NCI-H1694 (cell line): ENCODE measurements at places on chromosomes 1 and 21.
A peak's percentile ranks its signal among the peaks of the same experiment; 100 is the strongest.

DNA sequence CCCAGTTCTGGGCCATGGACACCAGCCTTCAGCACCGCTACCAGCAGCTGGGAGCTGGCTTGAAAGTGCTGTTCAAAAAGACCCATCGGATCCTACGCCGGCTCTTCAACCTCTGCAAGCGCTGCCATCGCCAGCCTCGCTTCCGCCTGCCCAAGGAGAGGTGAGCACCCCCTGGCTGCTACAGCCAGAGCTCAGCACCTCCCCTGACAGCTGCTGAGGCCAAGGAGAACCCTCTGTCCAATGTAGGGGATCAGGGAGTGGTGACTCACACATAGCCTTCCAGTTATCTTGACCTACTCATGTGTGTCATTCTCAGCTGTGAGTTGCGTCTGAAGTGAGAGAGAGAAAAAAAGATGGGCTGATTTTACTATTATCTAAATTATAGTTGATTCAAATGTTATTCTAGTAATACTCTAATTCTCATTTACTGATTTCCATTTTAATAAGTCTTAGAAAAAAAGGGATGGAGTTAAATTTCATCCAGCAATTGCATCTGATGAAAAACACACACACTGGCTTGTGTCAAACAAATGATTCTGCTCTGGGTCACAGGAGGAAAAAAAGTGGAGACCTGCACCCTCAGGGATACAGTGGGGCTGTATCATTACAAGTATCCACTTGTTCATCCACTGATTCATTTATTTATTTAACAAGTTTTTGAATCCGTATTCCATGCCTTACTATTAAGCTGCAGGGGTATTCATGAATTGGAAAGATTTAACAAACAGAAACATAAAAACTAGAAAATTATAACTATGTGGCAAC lies 108.0 kb downstream of the BRINP2 start:
- DNase-seq: no peak

- DNase-seq: no peak
Measured at GRCh38 chr1:212315907-212316306, 30.7 kb downstream of the PPP2R5A start.

DNA sequence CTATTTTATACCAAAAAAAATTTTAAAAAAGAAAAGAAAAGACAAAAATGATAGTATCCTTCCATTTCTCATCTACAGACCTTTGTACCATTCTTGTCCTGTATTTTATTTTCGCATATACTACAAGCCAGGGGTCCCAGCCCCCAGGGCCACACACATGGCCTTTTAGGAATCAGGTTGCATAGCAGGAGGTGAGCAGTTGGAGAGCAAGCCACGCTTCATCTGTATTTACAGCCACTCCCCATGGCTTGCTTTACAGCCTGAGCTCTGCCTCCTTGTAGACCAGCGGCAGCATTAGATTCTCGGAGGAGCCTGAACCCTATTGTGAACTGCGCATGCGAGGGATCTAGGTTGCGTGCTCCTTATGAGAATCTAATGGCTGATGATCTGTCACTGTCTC lies 39.8 kb downstream of the RASSF5 start:
- no peak for DNase-seq

DNA sequence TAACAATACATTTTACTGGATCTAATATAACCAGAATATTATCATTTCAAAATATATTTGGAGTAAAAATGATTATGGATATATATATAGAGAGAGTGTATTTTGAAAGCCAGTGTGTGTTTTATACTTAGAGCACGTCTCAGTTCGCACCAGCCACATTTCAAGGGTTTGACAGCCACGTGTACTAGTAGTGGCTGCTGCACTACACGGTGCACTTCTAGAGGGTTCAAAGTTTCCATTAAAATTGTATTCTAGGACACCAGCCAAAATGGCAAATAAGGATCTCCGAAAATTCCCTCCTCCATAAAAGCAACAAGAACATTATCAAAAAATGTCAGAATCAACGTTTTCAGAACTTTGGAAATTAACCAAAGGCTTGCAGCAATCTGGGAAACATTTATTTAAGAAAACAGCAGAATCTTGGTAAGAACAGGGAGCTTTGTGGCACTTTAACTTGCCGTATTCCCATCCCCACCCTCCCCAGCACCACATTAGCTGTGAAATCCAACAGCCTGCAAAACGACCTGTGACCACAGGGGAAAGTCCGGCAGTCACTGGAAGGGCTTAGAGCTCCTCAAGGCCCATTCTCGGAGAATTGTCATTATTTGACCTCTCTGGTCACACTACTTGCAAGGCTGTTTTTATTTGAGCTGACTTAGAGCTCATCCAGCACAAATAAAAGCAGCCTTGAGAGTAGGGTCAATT lies 33.5 kb upstream of the MRPS6 start:
- no peak for DNase-seq

DNA sequence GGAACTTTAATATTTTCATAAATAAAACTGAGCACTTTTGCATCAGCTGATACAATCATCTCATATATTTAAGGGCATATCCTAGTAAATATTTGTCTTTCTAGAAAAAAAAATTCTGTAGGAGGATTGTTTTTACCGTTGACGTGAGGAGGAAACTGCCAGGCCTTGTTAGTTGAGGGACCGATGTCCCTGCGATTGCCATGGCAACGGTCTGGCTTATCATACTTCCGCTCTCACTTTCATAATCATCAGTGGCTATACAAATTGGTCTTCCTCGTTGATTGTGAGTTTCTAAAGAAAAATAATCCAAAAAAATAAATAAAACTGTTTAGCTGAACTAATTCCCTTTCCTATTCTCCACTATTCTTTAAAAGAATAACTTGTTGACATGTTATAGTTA lies 69.3 kb upstream of the ANGPTL3 start:
- no peak for DNase-seq

GRCh38 chr1:240492832-240493440 lies 119.0 kb downstream of the GREM2 start:
- no peak for DNase-seq

GRCh38 chr1:788835-789234 lies 102.4 kb upstream of the OR4F16 start:
- DNase-seq: no peak

GRCh38 chr1:222654849-222655248 lies 37.0 kb downstream of the MIA3 start:
- DNase-seq: no peak

DNA sequence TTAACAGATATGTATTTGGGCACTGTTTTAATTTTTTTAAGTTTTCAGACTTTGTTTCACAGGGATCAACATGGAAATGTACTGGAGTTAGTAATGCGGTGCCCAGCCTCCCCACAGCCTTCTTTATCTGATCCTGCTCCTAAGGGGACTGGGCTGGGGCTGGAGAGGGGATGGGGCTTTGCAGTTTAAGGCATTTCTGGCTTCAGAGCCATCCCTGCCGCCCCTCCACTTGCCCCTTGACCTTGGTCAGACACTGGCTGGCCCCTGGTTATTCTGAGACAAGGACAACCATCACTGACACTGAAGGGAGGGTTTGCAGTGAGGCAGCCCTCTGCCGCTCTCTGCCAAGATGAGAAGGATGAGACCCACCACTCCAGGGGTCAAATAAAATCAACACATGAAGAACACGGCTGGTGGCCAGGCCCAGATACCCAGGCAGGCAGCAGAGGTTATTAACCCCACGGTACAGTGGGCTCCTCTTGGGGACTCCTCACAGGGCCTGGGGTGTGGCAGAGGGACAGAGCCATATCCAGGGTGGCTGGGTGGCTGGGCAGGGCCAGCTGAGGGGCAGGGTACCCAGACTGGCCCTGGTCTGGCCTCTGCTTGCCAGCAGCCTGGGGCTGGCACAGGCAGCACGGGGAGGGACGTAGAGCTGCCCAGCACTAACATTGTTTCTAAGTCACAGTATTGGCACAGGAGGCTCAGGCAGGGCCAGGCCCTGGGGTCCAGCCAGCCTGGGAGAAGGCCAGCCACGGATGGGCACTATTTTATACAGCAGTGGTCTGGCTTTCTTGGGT lies 7.2 kb upstream of the UBE2U start:
- no peak for DNase-seq

DNA sequence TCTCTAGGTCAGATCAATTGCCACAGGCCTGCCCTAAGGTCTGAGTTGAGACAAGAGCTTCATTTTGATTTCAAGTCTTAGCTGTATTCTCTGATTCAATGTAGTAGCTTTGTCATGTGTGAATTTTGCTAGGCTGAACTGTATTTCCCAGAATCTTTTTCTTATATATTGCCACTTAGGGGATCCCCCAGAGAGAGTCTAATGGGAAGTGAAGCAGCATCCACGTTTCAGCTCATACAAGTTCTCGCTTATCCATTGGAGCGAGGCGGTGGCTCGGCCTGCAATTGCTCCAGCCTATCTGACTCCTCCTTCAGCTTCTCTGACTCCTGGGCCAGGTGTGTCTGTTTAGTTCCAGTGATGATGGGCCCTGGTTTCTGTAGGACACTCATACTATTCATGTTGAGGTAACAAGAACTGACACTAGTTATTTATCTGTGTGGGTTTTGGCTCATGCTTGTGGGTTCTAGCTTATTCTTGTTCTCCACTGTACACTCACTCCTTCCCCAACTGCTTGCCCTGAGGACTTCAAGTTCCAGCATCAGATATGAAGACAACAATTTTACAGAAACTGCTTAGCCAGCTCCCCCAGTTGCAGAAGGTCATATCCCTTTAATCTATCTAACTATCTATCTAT lies 48.2 kb downstream of the TBX19 start:
- no peak for DNase-seq

GRCh38 chr1:145992502-145992936 lies 3.9 kb downstream of the TXNIP start:
- no peak for DNase-seq

- no peak for DNase-seq
Measured at GRCh38 chr21:29242201-29242600, 56.5 kb upstream of the BACH1 start.

DNA sequence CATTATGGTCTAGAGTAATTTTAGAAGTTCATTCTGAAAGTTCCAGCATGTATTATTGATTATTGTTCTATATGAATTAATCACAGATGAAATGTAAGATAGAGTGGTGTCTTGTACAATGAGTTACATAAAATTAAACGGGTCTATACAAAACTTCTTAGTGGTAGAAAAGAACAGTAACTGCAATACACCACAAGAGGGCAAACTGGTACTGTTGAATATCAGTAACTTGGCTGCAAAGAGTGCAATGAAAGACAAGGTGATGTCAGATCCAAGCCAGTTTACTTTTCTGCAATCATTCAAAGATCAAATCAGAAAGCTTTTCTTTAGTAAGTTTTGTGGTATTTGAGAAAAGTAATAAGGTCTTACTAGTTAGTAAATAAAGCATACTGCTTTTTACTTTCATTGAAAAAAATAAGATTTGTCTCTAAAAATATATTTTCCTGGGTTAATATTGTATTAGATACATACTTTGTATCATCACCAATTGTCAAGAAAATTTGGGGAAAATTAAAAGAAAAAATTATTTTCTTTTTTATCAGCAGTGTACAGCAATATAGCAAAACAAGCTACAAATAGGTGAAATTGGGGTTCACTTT lies 66.4 kb upstream of the BTG3 start:
- DNase-seq: peak; percentile 75

GRCh38 chr1:160362168-160362957 lies 4.5 kb upstream of the NHLH1 start:
- no peak for DNase-seq

DNA sequence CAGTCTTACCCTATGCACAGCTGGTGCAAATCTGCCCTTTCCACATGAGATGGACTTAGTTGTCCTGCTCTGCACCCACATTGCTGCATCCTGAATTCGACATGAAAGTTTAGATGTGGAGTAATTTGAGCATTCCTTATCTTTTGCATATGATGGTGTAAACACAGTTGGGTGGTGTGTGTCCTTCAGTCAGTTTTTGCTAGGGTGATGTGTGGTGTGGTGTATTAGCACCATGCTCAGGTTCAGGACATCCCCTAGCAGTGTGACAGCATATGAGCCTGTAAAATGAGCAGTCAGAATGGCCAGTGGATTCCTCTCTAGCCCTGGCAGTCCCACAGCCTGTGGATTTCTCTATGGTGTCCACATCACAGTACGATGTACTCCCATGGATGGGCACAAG lies 42.6 kb upstream of the CD101 start:
- DNase-seq: no peak

DNA sequence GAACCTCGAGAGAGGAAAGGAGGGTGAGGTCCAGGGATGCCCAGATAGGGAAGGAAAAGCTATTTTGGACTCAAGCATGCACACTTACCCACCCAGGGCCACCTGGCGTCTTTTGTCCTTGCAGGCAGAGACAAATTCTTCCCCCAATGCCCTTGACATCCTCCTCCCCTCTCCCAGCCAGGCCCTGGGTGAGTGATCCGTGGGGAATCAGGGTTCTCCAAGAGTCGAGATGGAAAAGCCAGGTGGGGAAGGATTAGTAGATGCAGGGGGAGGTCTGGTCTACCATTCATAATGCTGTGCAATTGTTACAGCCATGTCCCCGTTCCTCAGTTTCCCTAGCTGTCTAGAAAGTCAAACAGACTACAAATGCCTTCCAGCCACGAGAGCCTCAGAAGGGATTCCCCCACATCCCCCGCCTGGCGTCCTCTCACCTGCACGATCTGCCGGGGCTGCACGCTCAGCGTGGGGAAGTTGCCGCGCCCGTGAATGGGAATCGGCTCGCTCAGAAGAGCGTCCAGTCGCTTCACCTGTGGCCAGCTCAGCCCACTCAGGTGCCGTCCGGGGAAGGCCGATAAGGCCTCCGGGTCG lies 580 bp downstream of the TENT5B start:
- DNase-seq: no peak

- no peak for DNase-seq
Measured at GRCh38 chr1:224157316-224157715, 25.7 kb upstream of the DEGS1 start.

GRCh38 chr1:17550729-17551584 lies 11.5 kb downstream of the ARHGEF10L start:
- no peak for DNase-seq

DNA sequence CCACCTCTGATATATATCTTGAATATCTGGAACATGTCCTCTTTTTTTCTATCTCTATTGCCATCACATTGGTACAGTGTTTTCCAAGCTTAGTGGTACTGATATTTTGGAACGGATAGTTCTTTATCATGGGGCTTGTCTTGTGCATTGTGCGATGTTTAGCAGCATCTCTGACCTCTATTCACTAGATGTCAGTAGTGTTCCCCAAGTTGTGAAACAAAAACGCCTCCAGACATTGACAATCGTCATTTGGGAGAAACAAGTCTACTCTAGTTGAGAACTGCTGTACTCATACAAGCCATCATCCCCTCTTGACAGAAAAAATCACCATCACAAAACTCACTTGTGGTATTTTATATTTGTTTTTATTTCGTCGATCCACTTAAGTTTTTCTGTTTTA lies 79.7 kb upstream of the CHODL start:
- peak; percentile 18 for DNase-seq

DNA sequence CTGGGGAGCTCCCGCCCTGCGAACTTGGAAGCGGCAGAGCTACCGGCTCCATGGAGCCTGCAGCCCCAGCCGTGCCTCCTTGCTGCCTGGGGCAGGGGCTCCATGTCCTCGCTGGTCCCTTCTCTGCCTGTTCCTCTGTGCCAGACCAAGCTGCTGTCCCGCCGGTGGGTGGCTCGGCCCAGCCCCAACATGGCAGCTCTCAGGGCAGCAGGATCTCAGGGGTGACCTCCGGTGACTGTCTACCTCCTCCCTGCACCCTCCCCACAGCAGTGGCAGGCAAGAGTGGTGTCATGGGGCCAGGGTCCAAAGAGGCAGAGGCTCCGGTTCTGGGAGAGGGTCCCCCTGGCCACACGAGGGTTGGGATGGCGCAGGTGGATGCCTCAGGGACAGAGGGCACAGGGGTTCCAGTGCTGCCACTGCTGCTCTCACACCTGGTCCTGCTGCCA lies 45.8 kb downstream of the ATP6V1G3 start:
- no peak for DNase-seq

- no peak for DNase-seq
Measured at GRCh38 chr1:207813512-207813881, 61.6 kb downstream of the CD46 start.

- DNase-seq: no peak
Measured at GRCh38 chr1:156893048-156893953, at the start of gene PEAR1. Gene PEAR1, plus strand, starts transcription at chr1:156893718. Its CDS starts 10,209 bp downstream, at chr1:156903927.
